ENCODE measurements at places on chromosomes 6 and 20.

GRCh38 chr6:490251-491037 is 98.9 kb downstream of the IRF4 start:
- DNase-seq, result no peak

DNA sequence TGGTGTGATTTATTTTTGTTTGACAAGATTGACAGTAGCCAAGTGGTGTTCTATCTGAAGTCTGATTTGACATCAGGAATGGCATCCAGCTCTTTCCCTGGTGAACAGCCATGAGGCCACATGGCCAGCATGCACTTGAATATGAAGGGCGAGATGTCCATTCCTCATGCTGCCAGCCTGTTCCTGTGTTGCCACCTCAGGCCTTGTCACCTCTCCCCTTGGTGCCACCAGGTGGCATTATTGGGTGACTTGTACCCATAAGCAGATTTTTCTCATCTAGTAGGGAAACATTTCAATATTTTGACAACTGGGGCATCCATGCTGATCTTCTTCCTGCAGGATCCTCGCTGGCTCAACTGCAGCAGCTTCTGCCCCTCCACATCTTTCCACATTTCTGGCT is 199.1 kb downstream of the ERMARD start:
- DNase-seq, result no peak

GRCh38 chr20:33828967-33829560 is 17.9 kb downstream of the CHMP4B start:
- DNase-seq, result no peak

- no peak for DNase-seq
Measured at GRCh38 chr20:13552061-13552460, 86.7 kb downstream of the TASP1 start.

GRCh38 chr20:36210436-36211021 is 25.7 kb upstream of the AAR2 start:
- no peak for DNase-seq

DNA sequence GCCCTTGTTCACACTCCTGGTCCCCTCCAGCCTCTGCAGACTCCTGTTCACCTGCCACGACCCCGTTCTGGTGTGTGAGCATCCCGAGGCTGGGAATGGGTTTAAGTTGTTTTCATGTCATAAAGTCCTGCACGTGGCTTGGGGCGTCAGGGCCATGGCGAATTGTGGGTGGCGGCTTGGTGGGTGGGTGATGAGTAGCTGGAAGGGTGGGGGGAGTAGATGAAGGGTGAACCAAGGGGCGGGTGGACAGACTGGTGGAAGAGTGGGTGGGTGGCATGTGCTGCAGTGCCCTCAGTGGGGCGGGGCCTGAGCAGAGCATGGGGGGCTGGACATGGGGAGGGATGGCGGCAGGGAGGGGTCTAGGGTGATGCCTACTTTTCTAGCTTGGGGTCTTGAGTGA is 54.3 kb downstream of the DLGAP4 start:
- DNase-seq, result no peak

DNA sequence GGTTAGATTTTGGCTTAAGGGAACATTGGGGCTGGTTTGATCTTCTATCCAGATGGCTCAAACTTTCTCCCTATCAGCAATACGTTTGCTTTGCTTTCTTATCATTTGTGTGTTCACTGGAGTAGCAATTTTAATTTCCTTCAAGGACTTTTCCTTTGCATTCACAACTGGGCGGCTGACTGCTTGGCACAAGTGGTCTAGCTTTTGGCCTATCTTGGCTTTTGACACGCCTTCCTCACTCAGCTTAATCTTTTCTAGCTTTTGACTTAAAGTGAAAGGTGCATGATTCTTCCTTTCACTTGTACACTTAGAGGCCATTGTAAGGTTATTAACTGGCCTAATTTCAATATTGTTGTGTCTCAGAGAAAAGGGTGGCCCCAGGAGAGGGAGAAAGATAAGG is 254.9 kb downstream of the PLCB1 start:
- DNase-seq, result no peak

DNA sequence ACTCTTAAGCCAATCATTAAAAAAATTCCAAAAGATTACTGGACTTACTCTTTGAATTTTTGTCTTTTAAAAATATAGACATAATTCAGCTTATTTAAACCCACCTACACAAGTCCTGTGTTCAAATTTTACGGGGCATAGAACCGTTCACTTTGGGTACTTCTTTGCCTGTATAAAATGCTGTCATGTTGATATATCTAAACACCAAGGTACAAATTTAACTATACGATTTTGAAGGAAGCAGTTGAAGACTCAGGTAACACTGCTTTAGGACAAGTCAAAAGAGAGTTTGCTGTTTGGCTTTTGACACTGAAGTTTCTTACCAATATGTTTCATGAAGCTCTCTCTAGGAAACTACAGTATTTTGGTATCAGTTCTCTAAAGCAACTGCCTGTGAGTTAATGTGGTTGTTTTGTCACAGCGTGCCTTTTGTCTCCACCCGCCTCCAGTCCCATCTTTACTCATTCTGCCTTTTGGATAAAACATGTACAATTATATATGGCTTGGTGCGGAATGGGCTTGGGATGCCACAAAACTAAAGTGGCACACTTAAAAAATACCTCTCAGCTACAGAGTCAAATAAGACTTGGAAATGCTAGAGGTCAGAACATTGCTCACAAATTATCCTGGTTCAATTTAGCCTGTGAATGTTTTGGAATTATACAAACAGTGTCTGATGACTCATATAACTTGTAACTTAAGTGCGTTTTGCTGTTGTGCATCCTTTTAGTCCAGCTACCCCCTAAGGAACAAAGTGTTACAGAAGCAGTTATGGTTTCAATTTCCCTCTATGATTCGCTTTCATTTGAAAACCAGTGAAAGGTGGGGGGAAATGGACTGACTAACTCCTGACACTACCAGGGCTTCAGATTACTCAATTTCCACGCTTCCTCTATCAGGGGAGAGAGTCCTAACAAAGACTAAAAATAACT is 38.7 kb downstream of the RGS17 start:
- no peak for DNase-seq

DNA sequence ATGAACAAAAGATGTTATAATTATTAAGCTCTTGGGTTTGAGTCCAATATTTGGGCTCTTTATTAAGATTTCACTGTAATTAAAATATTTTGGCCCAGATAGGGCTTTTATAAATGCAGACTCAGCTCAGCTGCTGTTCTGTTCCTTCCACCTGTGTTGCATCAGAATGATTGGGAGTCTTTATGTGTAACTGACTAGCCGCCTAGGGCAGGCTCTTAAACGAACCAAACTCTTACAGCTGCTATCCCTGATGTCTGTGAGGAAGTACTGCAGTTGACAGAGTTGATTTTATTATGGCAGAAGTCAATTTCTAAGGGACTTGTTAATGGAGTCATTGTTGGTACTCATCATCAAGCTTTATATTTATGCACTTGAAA is 144.7 kb downstream of the MYO6 start:
- no peak for DNase-seq

DNA sequence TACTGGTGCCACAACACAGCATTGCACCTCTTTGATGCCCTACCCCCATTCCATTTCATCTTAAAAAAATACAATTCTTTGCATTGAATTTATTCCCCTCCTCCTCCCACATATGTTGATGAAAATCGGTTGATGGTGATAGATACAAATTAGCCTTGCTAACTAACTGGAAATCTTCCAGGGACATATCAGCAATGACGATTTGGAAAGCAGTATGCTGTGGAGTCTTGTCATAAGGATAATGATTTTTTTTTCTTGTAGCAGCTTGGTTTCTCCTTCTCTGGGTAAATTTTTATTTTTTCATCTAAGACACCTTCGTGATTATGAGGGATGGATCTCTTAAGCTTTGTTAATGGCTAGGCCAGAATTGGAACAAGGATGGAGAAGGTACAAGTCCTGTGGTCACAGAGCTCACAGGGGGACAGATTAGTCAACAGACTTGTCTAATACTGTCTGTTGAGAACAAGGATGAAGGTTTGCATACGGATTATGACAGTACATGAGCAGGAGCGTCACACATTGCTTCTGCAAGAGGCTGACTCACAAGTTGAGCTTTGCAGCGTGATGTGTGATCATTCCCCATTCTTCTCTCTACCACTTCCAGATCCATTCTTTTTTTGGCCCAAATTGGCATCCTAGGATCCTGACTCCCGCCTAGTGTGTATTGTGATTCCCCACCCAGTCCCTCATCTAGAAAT is 233.1 kb upstream of the FERMT1 start:
- DNase-seq, result no peak

- no peak for DNase-seq
Measured at GRCh38 chr6:9484686-9485085, 930.2 kb downstream of the TFAP2A start.

GRCh38 chr6:130560231-130560630 is 194.4 kb downstream of the TMEM200A start:
- DNase-seq, result no peak

DNA sequence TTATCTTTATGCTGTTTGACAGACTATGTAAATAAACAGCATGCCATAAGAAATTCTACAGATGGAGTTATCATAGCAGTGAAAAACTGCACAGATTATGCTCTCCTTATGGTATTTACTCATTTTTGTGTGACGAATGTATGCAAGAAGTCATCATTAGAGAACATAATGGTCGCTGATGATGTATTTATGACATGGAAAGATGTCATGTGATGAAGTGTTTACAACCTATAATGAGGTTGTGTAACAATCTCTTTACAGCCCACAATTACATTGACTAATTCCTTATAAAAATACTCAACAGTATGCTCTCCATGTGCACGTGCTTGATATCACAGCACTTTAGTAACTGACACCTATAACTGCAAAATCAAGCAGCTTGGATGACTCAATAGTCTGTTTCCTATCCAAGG is 192.4 kb downstream of the BMP2 start:
- DNase-seq, result no peak

DNA sequence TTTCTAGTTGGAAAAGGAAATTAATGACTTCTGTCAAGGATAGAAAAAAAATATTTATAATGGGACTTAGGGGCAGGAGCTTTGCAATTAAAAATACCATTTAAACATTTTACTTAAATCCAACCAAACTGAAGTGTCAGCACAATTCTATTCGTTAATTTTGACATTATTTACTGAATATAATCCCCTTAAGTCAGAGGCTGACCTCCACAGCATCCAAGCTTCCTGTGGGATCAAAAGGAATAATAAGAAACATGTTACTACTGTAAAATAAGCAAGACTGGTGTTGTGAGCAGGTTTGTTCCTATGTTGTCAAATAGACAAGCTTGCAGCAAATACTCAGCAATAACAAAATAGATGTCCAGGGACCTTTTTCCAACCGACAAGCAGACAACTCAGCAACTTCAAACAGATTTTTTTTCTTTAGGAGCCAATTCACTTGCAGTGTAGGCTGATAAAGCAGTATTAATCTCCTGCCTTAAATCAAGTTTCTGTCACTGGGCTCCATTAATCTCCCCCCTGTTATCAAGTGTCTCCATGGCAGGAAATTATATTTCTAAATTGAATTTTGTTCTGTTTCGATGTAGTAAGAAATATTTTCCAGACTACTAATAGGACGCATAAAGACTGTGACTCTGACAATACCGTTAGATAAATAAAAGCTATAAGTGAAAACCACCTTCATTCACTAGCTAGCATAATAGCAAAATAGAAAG is 157.4 kb downstream of the HACE1 start:
- DNase-seq, result no peak

GRCh38 chr20:4281258-4282055 is 266.1 kb upstream of the RNF24 start:
- DNase-seq, result no peak

GRCh38 chr6:95294043-95294442 is 283.3 kb upstream of the MANEA start:
- no peak for DNase-seq

GRCh38 chr6:70131528-70131927 is 171.4 kb downstream of the COL9A1 start:
- DNase-seq, result no peak

DNA sequence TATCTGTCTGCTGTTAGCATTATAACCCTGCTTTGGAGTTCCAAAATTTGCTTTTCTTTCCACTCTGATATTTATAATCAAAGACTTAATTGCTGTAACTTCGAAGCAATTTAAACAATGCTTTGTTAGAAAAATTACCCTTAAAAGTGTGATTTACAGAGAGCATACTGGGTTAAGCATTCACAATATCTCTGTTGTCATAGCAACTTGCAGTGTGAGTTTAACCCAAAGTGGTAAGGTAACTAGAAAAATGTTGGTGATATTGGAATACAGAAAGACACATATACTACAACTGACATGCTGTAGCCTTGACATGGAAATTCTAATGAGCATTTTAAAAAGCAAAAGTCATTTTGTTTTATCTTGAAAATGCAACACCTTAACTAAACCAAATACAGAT is 70.4 kb upstream of the SMLR1 start:
- no peak for DNase-seq

GRCh38 chr6:52260634-52261033 is 16.3 kb upstream of the IL17F start:
- no peak for DNase-seq

DNA sequence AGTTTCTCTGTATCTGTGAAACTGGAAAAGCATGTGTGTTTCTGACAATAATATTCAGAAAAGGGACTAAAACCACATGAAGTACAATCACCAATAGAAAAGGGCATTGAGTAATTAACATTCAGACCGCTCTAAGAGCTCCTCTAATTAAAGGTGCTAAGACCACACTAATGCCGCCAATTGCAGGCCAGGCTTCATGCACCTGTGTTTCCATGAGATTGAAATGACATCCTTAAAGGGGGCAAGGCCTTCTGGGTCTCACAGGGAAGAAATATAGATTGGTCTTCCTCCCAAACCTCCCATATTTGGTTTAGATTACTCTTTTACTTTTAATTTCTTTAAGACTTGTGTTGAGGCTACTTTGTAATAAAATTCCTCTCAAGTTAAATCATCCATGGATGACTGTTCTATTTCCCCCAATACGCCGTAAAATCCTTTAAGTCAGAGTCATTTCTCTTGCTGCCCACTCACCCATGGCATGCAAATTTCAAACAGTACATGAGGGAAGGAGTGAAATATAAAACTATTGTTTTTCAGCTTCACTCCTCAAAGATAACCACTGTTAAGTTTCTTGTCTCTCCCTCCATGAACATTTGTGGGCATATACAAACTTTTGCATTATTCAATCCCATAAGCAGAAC is 110.6 kb downstream of the UBE3D start:
- DNase-seq, result no peak

- no peak for DNase-seq
Measured at GRCh38 chr6:88823998-88824397, 139.4 kb downstream of the RNGTT start.

- no peak for DNase-seq
Measured at GRCh38 chr20:2804041-2804828, 3.8 kb upstream of the CPXM1 start.

DNA sequence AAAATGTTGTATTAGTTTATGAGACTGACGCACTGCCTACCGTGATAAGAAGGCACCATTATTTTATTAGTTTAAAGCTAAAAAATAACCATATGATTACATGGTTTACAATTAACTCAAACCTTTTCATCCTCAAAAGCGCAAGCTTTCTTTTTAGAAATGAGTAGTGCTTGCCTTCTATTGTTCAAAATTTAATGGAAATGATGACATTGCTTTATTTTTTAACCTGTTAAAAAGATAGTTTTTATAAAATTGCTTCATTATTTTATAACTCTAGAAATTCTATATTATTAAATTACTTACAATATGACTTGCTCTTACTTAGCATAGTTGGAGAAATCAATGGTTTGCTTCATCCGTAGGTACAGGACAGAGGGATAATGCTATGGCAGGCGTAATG is 78.7 kb upstream of the HDDC2 start:
- DNase-seq, result no peak

Measured in stimulated activated CD4-positive, alpha-beta T cell treated with anti-CD3 and anti-CD28 coated beads, TNF-alpha, amount 100 ng/mL, for 4 hours (primary cell).